Mesothelial cell of epicardium (in vitro differentiated cells): ENCODE measurements at places on chromosomes 12 and 14.

- no peak for DNase-seq
Observed at GRCh38 chr12:2289525-2289924, 236.7 kb downstream of the CACNA1C start.

- no peak for DNase-seq
Observed at GRCh38 chr12:97048421-97049035, 141.5 kb downstream of the NEDD1 start.

- no peak for DNase-seq
Observed at GRCh38 chr14:103444837-103445524, 59.8 kb downstream of the MARK3 start.

GRCh38 chr14:104876251-104876699 is 11.2 kb downstream of the CEP170B start:
- no peak for DNase-seq

- DNase-seq = no peak
Observed at GRCh38 chr12:12620730-12621315, 9.1 kb downstream of the CREBL2 start.

DNA sequence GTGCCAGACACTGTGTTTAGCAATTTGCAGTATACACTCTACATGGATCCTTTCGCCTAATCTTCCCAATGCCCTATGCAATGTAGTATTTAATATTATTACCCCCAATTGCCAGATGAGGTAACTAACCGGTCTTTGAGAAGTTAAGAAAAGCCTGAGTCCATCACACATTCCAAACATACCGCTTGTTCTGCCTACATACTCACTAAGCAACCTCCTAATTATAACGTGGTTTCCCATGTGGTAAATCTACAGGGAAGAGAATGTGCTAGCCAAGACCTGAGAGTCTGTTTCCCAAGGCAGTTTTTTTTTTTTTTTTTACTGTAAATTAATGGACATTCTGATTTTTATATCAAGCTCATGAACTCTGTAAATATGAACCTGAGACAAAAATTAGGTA is 37.2 kb downstream of the ATP2B1 start:
- DNase-seq = no peak

GRCh38 chr12:5624486-5625272 is 192.8 kb downstream of the NTF3 start:
- DNase-seq = no peak

DNA sequence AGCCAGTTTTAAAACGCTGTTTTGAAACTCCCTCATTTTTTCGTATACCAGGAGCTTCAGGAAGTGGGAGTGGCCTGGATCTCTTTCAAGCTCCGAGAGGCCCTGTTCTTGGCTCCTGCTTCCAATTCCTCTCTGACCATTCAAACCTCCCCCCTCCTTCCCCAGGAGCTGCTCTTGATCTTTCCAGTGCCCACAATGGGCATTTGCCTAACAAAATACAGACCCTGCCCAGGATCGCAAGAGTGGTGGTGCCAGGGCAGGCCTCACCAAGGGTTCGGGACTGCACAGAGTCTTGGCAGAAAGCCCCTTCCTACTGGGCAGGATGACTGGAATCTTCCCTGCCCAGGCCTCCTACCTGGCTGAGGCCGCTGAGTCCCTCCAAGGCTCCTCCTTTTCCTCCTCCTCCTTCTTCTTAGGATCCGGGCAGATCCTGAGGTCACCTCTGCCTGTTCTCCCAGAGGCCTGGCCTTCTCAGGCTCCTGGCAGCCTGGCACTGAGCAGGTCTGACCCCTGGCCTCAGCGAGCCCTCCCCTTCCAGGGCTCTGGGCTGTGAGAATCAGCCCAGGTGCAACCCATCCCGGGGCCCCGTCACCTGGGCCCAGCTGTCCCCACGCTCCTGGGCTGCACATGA is 46.9 kb upstream of the NOS1 start:
- no peak for DNase-seq

- no peak for DNase-seq
Observed at GRCh38 chr12:130185455-130186391, 23.5 kb downstream of the FZD10 start.

DNA sequence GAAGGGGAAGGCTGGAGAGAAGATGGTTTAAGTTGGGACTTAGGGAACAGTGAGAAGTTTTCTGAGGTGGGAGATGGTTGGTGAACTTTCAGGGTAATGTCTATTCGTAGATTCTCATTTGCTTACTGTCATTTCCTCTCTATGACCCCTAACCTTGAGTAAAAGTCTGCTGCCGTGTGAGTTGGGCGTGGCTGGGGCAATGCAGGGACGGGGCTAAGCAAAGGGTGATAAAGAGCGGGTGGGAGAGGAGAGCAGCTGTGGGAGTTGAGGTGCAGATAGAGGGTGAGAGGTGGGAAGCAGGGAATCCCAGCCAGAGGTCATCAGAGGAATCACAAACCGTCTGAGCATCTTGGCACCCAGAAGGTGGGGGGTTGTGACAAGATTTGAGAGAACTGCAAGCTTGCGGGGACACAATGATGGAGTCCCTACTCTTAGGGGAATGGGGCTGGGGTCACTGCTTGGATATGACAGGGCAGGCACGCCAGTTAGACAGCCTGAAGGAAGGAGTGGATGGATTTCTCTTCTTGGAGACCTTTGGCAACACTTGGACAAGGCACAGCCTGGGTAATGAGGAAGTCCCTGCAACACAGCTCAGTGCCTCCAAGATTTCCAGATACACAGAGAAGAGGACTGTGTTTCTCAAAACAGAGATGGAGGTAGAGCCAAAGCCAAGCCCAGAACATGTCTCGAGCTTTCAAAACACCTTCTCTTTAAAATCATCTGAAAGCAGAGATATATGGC is 45.9 kb upstream of the CTDSP2 start:
- DNase-seq = no peak

- DNase-seq = no peak
Observed at GRCh38 chr12:116804051-116804450, 65.9 kb downstream of the RNFT2 start.

DNA sequence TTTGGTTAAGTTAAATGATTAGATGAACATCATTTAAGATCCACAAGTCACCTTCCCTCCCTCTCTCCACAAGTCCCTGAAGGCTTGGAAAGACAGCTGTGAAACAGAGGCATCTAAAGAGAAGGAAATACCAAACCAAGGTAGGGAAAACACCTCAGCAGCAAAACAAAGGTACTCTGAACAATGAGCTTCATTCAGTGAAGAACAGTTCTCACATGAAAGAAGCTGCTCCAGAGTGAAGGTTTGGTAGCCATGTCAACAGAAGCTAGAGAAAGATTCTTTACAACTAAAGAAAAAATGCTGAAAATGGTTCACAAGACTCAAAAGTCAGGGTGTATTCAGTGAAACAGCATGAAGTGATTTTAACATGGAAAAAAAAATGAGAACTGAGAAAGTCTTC is 69.4 kb downstream of the FGD6 start:
- no peak for DNase-seq

GRCh38 chr12:130216031-130216430 is 53.8 kb downstream of the FZD10 start:
- DNase-seq = no peak

- DNase-seq = peak; percentile 57
Observed at GRCh38 chr14:67943947-67944346, 124.4 kb downstream of the RAD51B start.

DNA sequence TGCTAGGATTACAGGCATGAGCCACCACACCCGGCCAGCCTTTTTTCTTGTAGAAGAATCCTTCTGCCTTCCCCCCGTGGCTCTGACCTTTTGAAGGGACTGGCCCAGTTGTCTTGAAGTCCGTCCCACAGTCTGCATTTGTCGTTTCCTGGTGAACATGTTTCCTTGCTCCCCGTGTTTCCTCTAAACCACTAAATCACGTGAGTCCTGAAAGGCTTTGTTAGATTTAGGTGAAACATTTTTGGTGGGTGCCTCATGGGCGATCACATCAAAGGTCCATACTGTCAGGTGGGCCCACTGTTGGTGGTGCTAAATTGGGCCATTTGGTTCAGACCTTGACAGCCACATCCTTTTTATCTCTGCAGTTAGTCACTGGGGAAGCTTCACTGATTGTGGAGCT is 26.3 kb downstream of the MLXIP start:
- no peak for DNase-seq

DNA sequence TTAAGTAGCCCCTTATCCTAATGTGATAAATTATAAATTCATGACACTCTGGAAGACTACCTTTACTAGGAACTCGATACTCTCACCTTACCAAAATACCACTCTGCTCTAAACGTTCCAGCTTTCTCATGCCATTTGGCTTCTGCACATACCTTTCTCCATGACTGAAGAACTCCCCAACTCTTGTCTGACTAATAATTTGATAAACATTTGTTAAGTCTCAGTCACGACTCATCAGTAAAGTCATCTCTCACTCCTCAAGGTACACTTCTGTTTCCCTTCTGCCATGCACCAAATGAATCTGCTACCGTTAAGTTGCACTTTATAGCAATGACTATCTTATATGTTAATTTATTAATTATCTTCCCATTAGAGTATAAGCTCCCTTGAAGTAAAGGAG is 498.3 kb upstream of the NOVA1 start:
- no peak for DNase-seq

DNA sequence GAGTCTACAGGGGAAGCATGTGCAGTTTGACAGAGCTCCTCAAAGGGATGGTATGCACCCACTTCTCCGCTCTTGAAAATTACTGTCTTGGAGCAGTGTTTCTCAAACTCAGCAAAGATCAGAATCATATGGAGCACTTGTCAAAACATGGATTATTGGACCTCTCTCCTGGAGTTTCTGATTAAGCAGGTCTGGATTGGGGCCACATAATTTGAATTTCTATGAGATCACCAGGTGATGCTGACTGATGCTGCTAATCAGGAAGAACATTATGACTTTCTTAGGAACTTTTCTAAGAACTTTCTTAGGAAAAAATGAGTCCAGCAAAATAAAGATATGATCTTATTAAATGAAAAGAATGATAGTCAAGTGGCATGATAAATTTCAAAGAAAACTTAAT is 144.3 kb downstream of the CPNE8 start:
- no peak for DNase-seq

- DNase-seq = peak; percentile 3
Observed at GRCh38 chr14:105888151-105888550, 361.8 kb downstream of the TMEM121 start.
